ENCODE measurements at places on chromosomes 3 and 15. TPM values are rescaled to one million over a fixed set of nuclear protein-coding genes. Genes with fewer than 3 reads are reported as not detected.

Gene LRRIQ4
- total RNA-seq, result not detected

- no peak for DNase-seq
These were observed 33.5 kb downstream of the EBLN2 start for GRCh38 chr3:73094951-73095350.

Gene ARIH2
- total RNA-seq, result 63.3 TPM

- no peak for DNase-seq
These were observed 11.0 kb downstream of the LEKR1 start for GRCh38 chr3:156837115-156837514.

DNA sequence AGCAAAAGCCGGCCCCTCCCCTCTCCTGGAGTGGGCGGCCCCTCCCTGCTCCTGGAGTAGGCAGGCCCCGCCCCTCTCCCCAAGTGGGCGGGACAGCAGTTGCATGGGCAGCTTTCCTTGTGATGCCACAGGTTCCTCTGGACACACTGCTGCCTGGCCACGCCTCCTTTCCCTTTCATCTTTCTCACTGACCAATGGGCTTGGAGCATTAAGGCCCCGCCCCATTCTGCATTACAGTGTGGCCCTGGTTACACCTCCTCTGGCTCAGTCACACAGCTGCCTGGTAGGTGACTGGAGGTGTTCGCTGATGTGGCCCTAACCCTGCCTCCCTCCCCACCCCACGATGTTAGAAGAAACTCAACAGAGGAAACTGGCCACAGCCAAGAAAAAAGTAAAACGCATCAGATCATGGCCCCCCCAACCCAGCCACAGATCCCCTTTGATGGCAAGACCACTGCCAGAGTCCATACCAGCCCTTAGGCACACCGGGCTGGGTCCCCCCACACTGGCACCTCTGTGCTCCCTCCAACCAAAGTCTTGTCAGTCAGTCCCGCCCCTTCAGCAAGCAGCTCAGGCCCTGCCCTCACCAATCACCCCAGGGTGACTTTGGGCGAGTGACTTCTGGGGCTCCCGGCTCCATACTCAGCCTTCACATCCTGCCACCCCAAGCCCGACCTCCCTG lies 84.3 kb downstream of the ADAMTS7 start:
- no peak for DNase-seq

GRCh38 chr3:157368171-157368570 lies 68.5 kb upstream of the PTX3 start:
- no peak for DNase-seq

GRCh38 chr15:52217186-52217585 lies 26.0 kb upstream of the GNB5 start:
- no peak for DNase-seq

GRCh38 chr3:62665627-62666437 lies 209.4 kb downstream of the CADPS start:
- DNase-seq, result no peak

Measured in skin of body (tissue), 3 donors.